ENCODE measurements at places on chromosomes 3 and 15.

GRCh38 chr15:80533790-80534333, 129.7 kb downstream of the ARNT2 start:
- DNase-seq = no peak

GRCh38 chr3:63954182-63954581, 42.0 kb upstream of the SCAANT1 start:
- no peak for DNase-seq

DNA sequence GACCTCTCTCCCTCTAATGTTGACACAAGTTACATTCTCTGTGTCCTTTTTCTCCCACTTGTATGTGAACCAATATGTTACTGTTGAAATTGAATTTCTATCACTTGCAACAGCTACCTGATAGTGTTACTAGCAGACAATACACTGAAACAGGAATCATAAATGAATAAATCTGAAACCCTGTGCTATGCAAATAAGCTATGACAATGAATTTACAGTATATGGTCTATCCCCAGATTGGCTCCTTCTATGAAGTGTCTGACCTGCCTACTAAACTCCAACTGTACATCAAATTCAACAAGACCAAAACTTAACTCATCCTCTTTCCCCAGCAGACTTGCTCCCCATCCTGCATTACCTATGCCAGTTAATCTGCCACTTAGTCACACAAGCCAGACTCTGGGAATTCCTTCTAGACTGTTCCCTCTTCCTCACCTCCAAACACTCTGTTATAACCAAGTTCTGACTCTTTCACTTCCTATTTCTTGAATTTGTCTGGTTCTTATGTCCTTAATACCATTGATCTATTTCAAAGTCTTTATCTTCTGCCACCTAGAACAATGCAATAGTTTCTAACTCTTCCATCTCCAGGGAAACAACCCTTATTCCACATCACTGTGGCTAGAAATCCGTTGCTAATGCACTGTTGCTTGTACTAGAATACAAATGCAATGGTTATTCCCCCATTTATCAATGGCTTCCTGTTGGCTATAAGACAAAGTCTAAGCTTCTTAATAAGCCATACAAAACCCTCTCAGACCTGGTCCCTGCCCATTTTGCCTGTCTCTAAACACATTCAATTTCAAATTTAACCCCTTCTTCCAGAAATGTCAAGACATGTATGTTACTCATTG, 13.4 kb upstream of the ZNF639 start:
- DNase-seq = no peak

DNA sequence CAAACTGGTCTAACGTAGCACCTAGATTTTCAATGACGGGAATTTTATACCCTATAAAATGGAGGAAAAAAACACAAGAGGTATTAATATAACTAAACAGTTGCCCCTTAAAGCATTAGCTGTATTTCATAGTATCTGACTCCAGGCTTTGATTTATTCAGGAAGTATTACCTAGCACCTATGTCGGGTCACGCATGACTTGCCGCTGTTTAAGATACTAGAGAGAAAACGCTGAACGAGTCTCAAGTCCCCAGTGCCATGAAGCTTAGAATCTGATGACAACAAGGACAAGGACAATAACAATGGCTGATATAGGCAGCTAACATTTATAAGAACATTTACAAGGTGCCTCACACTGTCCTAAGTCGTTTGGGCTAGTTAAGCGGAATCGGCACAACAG, 1.9 kb downstream of the SNRPA1 start:
- no peak for DNase-seq

GRCh38 chr15:72382146-72382545, 6.3 kb upstream of the HEXA start:
- no peak for DNase-seq
